Stromal cell of bone marrow (primary cell): ENCODE measurements at places on chromosomes 6 and 20.
A peak's percentile ranks its signal among the peaks of the same experiment; 100 is the strongest.

DNA sequence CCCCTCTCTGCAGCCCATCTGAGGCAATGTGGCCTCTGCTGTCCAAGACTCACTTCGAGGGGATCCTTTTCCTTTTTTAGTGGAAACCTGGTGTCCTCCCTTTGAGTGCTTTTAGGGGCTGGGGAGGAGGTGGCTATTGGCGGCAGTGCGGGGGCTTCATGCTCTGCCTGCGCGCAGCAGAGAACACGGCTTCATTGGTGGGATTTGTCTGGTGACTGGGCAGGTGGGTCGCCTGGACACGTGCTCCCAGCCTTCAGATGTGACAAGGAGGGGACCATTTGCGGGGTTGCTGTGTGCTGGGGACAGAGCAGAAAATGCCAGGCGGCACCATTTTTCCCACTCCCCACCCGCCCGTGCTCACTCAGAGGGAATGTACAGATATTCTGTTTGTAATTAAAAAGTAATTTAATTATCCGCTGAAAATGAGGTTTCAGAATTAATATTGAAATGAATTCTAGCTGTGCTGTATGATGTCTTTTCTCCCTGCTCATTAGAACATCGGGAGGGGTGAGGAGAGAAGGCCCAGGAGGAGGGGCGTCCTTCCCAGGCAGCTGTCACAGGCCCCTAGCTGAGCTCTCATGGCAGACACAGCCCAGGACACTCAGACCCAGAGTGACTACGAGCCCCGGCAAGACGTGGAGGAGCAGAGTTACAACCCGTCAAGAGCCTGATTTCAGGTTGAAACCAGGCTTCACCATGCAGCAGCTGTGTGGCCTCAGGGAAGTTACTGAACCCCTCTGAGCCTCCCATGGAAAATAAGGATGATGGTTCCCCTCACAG, 417.2 kb upstream of the SULF2 start:
- DNase-seq = no peak

GRCh38 chr6:8392569-8392968, 42.8 kb downstream of the SLC35B3 start:
- DNase-seq = no peak

DNA sequence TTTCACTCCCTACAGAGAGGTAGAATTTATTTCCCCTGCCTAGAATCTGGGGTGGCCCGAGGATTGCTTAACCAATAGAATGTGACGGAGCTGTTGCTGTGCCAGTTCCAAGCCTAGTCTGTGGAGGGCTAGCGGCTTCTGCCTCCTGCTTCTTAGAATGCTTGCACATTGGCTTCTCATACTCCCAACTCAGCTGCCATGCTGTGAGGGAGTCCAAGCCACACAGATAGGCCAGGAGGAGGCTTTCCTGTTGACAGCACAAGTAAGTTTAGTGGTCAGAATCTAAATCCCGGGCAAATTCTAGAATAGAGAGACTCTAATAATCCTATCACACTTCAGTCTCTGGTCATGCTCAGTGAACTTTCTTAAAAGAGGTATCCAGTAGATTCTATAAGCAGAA, 57.5 kb upstream of the SNRPB2 start:
- no peak for DNase-seq

GRCh38 chr6:124961777-124962638, at the start of gene RNF217:
TSS of gene RNF217 (plus strand) at chr6:124962437. CDS start at chr6:124962545, 108 bp downstream.
- peak; percentile 39 for DNase-seq

DNA sequence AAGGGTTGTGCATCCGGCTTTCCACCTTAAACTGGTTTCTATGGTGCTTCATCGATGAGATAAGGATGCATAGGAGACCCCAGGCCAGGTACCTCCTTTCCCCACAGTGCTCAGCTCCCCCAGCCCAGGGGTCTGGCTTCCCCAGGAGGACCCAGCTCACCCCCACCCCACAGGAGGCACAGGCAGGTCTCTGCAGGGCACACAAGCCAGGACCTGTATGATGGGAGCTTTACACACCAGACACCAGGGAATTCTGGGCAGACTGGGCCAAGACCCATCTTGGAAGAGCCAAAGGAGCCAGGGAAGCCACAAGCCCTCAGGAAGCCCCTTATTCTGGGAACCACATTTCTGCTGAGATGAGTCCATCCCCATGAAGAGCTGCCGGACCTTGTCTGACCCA, 29.6 kb downstream of the UBD start:
- no peak for DNase-seq

DNA sequence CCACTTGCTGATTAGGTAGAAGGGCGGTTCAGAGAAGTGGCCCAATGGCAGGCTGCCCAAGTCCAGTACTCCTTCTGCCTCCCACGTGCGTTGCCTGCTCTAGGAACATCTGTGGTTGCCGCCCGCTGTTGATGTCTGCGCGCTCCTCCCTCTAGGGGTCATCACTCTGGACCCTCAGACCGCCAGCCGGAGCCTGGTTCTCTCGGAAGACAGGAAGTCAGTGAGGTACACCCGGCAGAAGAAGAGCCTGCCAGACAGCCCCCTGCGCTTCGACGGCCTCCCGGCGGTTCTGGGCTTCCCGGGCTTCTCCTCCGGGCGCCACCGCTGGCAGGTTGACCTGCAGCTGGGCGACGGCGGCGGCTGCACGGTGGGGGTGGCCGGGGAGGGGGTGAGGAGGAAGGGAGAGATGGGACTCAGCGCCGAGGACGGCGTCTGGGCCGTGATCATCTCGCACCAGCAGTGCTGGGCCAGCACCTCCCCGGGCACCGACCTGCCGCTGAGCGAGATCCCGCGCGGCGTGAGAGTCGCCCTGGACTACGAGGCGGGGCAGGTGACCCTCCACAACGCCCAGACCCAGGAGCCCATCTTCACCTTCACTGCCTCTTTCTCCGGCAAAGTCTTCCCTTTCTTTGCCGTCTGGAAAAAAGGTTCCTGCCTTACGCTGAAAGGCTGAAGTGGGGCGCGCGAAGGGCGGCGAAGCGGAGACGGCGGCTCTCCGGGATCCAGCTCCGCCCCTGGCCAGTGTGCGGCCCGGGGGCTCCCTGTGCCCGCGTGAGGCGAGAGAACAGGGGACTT, 8.5 kb downstream of the TRIM15 start:
- no peak for DNase-seq

DNA sequence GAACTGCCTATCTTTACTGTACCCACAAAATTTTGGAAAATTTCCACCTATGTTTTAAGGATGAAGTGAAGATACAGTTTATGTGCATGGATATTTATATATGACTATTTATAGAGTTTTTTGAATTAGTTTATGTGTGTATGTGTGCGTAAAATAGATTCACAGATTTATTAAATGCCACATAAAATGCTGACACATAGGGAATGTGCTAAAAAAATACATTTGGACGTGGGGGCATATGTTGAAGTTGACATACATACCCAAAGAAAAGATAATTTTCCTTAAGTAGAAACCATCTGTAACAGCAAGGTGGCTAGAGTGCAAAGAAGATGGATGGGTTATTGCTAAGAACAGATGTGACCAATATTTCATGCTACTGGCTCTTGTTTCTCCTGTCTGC, 302.1 kb upstream of the RNF217 start:
- no peak for DNase-seq

DNA sequence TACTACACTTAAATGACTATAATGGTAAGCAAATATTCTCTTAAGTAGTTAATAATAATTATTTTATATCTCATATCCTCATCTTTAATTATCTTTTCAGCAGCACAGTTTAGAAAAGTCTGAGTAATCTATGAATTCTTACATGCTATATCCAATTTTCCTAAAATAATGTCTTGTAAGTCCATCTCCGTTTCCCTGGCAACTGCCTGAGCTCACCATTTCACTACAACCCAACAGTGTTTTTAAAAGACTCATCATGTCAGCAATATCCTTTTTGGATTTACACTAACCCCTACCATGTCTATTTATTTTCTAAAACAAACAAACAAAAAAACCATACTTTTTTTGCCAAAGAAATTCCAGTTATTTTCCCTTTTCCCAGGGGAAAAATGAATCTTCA, 859.6 kb downstream of the EYS start:
- no peak for DNase-seq

DNA sequence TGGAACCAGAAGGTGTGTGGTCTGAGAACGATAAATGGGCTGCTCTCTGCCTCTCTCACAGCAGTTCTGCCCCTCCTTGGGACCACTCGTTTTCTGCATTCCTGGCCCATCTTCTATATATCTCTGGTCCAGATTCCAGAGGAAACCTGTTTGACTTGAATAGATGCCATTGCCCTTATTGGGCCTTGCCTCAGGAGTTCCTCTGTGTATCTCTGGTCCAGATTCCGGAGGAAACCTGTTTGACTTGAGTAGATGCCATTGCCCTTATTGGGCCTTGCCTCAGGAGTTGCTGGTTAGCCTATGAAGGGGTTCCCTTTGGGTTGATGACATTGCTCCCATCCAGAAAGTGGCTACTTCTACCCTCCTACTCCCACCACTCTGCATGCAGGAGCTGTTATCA, 189.4 kb downstream of the SLC16A10 start:
- no peak for DNase-seq

- DNase-seq = no peak
These were observed 202.5 kb downstream of the BCAS1 start for GRCh38 chr20:53867741-53868351.

GRCh38 chr6:38937839-38938613, 110.6 kb upstream of the GLP1R start:
- DNase-seq = no peak

- no peak for DNase-seq
These were observed 50.8 kb downstream of the ARHGAP18 start for GRCh38 chr6:129659167-129659566.

GRCh38 chr6:166351715-166352285, 9.5 kb upstream of the SFT2D1 start:
- DNase-seq = no peak

- no peak for DNase-seq
These were observed at the start of gene BPIFB2 for GRCh38 chr20:33007376-33008335. TSS of gene BPIFB2 (plus strand) at chr20:33007704. CDS start at chr20:33008575, 871 bp downstream.

- DNase-seq = peak; percentile 86
These were observed 107.7 kb downstream of the CD109 start for GRCh38 chr6:73803562-73804241.

GRCh38 chr6:157753291-157753690, 69.8 kb upstream of the SNX9 start:
- DNase-seq = no peak

- no peak for DNase-seq
These were observed 279.0 kb upstream of the ID4 start for GRCh38 chr6:19558201-19558600.

GRCh38 chr20:33991502-33991901, 2.2 kb upstream of the RALY start:
- DNase-seq = no peak

DNA sequence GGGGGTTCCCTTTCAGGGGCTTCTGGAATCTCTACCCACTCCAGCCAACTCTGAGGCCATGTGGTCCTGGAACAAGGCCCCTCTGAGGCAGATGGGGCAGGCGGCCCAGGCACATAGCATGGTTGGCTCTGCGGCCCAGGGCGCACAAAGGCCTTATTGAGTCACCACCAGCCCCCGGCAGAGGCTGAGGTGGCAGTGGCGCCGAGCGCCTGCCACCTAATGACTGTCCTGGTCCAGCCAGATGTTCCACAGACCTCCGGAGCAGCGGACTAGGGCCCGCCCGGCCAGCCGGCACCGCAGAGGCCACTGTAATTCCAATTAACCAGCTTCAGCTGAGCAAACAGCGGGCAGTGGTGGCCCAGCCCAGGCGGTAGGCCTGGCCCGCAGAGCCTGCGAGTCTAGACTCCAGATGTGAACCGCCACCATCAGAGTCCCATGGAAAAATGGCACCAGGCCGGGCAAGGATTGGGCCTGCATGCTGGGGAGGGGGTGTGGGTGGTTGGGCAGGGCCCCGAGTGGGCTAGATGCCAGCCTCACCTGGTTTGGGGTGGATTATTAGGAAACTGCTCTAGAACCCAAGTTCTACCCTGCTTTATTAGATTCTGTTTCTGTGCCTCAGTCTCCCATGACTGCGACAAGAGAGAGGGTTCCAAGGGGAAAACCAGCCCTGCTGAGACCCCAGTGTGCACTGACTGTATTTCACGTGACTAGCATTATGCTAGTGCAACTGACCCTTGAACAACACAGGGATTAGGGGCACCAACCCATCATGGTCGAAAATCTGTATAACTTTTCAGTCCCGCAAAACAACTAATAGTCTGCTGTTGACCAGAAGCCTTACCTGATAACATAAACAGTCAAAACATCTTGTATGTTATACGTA, 34.1 kb upstream of the ID1 start:
- no peak for DNase-seq

DNA sequence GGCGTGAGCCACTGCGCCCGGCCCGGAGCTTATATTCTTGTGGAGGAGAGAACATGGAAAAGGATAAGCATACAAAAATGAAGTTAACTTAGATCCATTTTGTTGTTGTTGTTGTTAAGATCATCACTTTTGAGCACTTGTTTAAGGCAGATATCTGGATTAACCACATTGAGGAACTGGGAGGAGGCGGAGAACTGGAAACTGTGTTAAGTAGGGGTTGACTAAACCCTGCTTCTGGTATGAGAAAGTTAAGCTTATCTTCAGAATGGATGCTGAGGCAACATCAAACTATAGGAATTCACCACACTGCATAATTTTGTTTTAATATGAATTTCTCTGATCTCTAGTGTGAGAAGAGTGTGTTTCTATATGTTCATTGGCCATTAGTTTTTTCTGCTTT, 57.6 kb downstream of the GCNT2 start:
- no peak for DNase-seq

GRCh38 chr6:71412559-71413140, 124.0 kb downstream of the OGFRL1 start:
- DNase-seq = no peak

DNA sequence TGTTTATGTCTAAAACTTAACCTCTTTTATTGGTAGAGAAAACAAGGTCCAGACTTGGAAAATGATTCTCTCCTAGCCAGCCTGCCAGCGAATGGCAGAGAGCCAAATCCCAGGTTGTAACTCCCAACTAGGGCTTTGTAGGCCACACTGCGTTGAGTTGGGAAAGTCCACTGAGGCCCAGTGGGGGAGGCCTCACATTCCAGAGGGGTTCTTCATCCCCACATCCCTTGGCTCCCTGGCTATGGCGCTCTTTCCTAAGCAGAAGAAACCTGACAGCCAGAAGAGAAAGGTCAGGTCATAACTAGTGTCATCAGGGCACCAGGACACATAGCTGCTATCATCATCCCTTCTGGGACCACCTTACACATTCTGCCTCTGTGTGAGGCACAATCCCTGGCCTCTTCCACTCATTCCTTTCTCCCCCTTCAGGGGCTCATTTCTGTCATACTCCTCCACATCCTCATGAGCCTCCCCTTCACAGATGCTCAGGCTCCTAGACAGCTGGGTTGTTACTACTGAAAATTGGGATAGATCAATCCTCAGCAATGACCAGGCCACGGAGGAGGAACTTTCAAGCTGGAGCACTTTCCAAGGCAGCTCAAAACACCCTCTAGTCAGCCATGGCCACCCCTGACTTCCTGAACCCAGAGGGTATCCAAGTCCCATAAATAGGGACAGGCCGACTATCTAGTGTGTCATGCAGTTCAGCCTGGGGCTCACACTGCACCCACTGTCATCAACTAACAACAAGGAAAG, 48.6 kb downstream of the TCP11 start:
- peak; percentile 47 for DNase-seq

DNA sequence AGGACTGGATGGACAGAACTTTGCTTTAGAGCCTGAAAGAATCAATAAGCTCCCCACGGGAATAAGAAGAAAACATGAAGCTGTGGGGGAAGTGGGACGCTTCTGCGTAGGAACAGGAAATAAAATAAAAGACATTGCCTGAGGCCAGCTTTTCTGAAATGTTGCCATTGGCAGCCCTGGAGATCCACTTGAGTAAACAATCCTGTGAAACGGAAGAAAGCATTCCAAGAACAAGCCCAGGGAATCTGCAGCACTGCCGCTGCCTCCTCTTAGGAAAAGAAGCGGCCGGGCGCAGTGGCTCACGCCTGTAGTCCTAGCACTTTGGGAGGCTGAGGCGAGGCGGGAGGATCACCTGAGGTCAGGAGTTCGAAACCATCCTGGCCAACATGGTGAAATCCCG, 182.3 kb upstream of the RALGAPA2 start:
- DNase-seq = no peak

GRCh38 chr6:95230071-95230740, 347.1 kb upstream of the MANEA start:
- no peak for DNase-seq
